ENCODE measurements at places on chromosomes 2 and 18.

GRCh38 chr2:214077727-214078126, 333.1 kb upstream of the VWC2L start:
- DNase-seq: no peak

- DNase-seq: no peak
Observed at GRCh38 chr2:75547345-75548035, 13.2 kb downstream of the EVA1A start.

DNA sequence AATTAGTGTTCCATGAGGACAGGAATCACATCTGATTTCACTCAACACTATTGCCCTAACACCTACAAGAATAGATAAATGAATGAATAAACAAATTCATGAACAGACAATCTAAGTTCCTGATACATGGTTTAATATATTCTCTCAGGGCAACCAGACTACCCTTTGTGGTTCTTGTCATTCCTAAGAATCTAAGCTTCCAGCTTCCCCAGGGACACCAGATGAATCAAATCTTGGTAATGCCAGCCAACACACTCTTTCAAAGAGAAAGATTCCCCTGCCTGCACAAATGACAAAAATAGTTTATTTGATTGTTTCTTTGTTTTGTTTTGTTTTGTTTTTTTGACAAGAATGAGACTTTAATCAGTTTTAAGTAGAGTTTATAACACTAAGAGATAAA, 237.5 kb upstream of the CHAC2 start:
- DNase-seq: no peak

GRCh38 chr2:241066171-241066892, 35.8 kb downstream of the MTERF4 start:
- no peak for DNase-seq

DNA sequence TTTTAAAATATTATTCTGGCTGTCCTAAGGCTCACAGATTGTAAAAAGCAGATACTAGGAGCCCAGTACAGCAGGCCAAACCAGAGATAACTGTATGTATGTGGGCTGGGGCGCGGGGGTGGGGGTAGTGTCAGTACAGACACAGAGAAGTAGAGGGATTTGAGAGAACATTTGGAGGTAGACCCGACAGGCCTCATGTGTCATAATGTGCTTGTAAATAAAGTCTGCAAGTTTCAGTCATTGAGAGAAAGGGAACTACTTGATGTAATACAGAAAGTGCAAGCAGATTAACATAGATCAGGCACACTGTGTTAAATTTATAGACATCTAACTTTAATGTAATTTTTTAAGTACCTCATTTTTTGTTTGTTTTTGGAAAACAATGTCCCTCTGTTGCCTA, 7.4 kb upstream of the POLI start:
- DNase-seq: no peak

DNA sequence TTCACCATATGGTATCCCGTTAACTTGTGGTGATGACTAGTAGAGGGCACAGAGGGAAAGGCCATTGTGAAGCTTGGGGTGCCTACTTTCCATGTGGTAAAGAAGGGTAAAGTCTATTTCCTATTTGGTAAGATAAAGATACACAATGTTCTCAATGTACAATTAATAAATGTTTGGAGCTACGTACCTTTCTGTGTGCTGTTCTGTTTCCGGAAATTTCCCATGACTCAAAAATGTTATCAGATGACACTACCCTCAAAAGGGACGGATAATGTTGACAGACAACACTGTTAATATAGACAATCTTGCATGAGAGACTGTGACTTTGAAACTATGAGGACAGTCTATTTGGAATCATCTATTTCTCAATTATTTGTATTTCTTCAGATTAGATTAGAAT, 4.2 kb upstream of the SULT1C3 start:
- no peak for DNase-seq

GRCh38 chr2:31049916-31050588, 88.2 kb downstream of the GALNT14 start:
- no peak for DNase-seq

DNA sequence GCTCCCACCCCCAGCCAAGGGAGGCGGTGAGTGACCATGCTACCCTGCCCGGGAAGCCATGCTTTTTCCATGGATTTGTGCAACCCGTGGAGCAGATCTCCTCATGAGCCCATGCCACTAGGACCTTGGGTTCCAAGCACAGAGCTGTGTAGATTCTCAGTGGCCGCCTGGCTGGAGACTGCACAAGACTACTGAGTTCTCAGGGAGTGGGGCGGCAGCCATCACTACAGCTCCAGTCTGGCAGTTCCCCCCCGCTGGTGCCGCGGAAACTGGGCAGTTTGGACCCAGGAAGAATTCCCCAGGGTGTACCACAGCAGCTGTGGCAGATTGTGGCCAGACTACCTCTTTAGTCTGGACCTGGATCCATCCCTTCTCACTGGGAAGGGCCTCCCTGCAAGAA, 470.6 kb downstream of the LRP1B start:
- DNase-seq: no peak

DNA sequence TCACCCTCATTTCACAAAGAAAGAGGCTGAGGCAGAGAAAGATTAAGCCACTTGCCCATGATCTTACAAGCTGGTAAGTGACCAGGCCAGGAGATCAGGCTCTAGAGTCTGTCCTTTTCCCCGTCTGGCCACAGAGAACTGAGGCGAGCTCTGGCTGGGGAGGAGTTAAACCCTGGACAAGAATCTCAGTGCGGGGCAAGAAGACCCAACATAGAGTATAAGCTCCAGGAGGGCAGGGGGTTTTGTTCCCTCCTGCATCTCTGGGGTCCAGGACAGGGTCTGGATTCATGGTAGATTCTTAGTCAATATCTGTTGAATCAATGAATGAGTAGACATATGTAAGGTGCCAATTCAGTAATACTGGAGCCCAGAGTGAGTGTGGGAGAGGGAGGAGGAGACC, 12.9 kb upstream of the INPP5D start:
- no peak for DNase-seq
